Fibroblast of pulmonary artery (primary cell): ENCODE measurements at places on chromosomes 5 and 9.

- peak; percentile 65 for DNase-seq
These were observed 669.0 kb downstream of the ACTL7B start for GRCh38 chr9:108186642-108187395.

GRCh38 chr9:123484130-123484529 lies 128.1 kb downstream of the CRB2 start:
- no peak for DNase-seq

GRCh38 chr9:38185647-38186403 lies 116.8 kb upstream of the SHB start:
- no peak for DNase-seq

- DNase-seq: no peak
These were observed 41.6 kb downstream of the PDZD2 start for GRCh38 chr5:31680528-31680927.

GRCh38 chr9:126294331-126295081 lies 32.1 kb upstream of the MVB12B start:
- DNase-seq: no peak

- no peak for DNase-seq
These were observed 16.0 kb downstream of the CXXC5 start for GRCh38 chr5:139664086-139664693.

GRCh38 chr9:122084026-122084675 lies 9.0 kb downstream of the TTLL11 start:
- DNase-seq: no peak

GRCh38 chr9:109708451-109708945 lies 71.5 kb upstream of the PALM2AKAP2 start:
- peak; percentile 6 for DNase-seq

DNA sequence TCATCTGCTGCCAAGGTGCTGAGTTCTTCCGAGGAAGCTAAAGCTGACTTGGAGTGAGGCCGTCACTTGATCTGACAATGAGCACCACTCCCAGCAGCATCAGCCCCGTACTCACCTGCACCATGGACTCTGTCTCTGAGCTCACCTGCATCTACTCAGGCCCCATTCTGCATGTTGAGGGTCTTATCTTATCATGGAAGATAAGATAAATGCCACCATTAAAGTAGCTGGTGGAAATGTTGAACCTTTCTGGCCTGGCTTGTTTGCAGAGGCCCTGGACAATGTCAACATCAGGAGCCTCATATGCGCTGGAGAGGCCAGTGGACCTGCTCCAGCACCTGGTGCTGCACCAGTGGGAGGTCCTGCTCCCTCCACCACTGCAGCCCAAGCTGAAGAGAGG lies 35.0 kb upstream of the HMGCS1 start:
- no peak for DNase-seq

DNA sequence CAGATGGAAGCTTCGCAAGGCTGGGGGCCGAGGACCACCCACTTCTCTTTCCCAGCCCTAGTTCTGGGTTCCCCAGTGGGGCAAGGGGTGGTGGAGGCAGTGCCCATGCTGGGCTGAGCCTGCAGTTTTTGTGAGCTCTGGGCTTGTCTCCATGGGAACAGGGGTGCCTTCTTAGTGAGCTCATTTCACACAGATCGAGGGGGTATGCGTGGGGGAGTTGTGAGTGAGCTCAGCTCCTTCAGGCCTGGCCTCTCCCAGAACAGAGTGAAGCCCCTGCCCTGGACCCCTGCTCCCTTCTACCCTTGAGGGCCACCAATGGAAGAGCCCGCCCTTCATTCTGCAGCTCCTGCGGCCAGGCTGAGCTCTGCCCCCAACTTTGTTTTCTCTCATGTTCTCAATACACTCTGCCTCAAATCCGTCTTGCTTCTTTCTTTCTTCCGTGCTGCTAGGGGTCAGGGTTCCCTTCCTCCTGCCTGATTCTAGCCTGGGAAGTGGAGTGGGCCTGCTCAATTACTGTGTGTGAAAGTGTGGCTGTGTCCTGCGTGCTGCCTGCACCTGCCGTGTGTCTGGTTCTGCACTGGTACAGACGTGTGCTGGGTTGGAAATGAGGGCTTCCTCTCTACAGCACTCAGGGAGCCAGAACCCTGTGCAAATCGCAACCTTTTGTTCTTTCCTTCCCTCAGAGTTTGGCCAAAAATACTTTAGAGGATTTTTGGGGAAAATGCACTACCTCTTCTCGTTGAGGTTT lies 9.0 kb upstream of the MYOZ3 start:
- no peak for DNase-seq

DNA sequence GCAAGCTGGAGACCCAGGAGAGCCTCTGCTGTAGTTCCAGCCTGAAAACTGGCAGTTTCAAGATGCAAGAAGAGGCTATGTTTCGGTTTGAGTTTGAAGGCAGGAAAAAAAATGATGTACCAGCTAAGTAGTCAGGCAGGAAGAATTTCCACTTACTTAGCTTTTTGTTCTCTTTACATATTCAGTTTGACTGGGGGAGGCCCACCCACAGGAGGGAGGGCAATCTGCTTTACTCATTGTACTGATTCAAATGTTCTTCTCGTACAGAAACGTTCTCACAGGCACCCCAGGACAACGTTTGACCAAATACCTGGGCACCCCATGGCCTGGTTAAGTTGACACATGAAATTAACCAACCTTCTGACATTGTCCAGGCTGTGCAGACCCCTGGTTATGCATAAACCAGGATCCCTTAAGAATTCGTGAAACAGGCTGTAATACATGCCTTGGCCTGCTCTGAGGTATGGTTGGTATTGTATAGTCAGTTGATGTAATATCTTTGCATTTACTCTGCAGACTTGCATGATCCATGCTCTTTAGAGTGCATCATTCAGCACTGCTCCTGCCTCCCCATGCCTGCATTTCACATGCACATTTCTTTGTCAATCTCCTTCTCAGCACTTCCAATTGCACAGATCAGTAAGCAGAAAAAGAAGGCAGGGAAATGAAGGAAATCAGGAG lies 687.1 kb downstream of the TAF11L14 start:
- no peak for DNase-seq

GRCh38 chr9:89428901-89429890 lies 68.7 kb downstream of the SEMA4D start:
- no peak for DNase-seq

DNA sequence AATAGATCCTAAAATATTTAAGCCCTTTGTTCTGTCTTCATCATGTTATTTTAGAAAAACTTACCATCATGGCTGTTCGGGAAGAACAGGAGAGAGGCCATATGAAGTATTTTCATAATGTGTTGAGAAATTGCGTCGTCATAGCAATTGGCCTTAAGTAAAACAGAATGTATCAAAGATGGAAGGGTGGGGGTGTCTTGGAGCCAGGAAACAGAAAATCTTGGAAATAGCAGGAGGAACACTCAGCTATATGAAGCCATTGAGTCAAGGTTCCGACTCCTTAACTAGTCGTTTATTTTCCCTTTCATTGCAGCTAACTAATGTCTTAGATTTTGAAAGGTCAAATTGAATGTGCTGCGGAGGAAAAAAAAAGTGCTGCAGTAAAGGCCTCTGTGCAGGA lies 1.3 kb downstream of the SPTAN1 start:
- DNase-seq: peak; percentile 92

GRCh38 chr9:89603767-89604665 lies 796 bp upstream of the GADD45G start:
- peak; percentile 33 for DNase-seq

DNA sequence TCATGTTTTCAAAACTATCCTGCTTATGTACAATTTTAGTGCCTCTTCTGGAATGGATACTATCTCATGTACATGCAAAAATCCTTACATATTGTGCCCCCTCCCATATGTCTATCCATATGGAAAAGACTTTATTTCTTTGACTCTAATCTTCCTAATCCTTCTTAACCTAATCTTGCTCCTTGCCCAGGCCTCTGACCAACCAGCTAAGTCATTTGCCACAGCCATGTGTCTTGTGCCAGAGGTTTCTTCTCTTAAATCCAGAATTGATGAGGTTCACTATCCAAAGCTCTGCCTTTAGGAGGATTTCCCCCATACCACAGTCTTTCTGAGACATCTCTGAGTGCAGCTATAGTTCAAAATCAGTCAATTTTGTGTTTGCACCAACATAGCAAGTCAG lies 68.9 kb upstream of the RNF180 start:
- no peak for DNase-seq

GRCh38 chr5:41416336-41416735 lies 94.1 kb downstream of the PLCXD3 start:
- no peak for DNase-seq

GRCh38 chr9:117122953-117123352 lies 291.9 kb downstream of the ASTN2 start:
- no peak for DNase-seq

- DNase-seq: no peak
These were observed 68.7 kb downstream of the PRR16 start for GRCh38 chr5:120532835-120533234.

DNA sequence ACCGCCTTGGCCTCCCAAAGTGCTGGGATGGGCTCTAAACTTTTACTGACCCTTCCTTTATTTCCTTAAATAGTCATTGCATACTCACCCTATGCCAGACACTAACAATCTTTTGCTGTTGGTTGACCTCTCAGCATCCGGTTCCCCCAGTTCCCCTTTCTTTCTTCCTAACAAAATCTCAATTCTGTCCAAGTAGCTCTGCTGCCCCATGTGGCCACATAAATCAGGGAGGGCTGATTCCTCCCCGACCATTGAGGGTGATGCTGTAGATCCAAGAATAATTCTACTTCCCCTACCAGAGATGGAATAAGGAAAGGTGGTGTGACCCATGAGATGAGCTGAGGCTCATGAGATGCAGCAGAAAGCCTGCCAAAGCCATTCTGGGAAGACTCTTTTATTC lies 315.3 kb upstream of the MSX2 start:
- no peak for DNase-seq

- no peak for DNase-seq
These were observed 243.8 kb upstream of the PUM3 start for GRCh38 chr9:3087697-3088096.

- no peak for DNase-seq
These were observed 281.9 kb upstream of the ANKRD55 start for GRCh38 chr5:56515011-56515410.

DNA sequence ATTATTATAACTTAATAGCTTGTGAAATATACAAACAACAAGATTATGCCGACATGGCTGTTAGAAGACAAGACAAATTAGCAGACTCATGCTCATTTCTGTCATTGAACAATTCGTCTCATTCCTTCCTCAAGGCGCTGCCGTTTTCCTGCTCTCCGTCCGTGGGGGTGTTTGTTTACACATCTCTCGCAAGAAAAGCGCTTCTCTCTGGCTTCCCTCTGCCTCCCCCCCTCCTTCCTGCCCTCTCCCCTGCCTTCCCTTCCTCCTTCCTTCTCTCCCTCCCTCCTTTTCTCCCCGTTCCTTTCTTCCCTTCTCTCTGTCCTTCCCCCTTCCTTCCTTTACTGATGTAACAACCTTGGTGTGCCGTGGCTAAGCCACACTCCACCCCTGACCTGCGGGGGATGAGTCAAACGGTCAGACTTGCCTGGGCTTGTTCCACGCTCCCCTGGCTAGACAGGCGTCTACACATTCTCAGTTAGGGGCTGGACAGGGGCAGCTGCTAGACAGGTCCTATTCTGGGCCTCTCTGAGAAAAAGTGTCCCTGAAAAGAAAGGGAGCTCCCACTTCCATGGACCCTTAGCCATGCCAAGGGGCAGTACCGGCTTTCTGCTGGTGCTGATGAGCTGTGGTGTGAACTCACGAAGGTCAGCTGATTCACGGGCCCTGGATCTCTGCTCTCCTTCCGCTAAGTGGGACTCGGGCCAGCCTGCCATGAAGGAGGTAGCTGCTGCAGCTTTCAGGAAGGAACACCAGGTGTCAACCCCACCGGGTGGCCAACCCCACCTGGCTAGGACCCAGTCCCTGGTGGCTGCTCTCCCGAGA lies 32.0 kb upstream of the SPTLC1 start:
- peak; percentile 94 for DNase-seq

DNA sequence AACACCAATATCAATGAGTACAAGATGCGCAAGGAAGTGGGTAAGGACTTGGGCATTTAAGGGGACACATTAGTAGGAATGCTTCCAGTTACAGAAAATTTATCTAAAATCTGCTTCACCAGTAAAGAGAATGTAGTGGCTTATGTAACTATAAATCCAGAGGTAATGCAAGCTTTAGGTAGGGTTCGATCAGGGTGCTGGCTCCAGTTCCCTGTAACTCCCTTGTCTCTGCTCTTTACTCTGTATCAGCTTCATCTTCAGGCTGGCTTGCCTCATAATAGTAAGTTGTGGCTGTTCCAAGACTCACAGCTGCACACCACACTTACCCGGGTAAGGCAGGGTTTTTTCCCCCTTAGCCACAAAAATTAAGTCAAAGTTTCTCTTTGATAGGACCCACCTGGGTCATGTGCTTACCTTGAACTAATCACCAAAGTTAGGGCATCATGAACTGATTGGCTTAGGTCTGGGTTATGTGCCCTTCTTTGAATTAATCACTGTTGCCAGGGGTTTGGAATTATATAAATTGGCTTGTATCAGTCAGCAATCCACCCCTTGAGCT lies 35.5 kb downstream of the ARHGEF37 start:
- no peak for DNase-seq

DNA sequence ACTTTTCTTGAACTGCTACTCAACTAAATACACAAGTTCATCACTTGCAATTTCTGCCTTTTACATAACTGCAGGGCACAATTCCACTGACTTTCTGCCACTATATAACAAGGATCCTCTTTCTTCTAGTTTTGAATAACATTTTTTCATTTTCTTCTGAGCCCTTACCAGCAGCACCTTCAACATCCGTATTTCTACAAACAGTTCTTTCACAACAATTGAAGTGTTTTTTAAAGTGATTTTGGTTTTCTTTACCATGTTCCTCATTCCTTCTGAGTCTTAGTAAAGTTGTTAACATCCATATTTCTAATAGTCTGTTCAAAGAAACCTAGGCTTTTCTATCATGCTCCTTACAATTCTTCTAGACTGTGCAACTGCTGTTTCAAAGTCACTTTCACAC lies 127.2 kb upstream of the PITX1 start:
- no peak for DNase-seq

DNA sequence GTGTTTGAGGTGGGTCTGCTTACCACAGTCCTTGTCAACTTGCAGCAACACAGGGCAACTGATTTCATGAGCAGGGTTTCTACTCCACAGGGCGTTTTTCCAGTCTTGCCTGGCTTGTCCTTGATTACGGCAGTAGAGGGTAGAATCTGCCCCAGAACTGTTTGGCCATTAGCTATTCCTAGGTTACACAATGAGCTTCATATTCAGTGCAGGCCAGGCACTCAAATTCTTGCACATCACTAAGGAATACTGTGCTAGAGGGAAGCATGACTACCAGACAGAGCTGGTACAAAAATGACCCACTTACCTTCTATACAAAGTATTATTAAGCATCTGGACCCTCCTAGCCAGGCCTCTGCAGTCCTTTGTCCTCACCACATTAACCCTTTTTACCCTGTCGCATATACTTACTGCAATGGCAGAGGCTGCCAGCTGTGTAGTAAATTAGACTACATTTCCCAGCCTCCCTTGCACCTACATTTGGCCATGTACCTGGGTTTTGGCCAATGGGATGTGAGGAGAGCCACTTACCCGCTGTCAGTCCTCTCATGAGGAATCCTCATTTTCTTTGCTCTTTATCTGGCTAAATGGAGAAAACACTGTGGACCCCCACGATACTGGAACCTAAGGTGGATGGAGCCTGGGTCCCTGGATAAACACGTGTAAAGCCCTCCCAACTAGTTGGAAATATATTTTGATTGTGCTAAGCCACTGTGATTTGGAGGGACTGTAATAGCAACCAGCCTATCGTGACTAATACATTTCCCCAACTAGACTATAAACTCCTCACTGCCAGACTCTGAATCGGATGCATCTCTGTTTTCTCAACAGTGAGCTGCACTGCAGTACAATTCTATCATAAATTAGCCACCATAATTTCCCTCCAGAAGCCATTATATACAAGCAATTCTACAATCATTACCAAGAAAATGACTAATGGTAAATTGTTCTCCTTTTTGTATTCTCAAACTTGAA lies 218.7 kb downstream of the GLIS3 start:
- DNase-seq: no peak

- DNase-seq: peak; percentile 37
These were observed 86.0 kb downstream of the UHRF2 start for GRCh38 chr9:6498982-6499381.
